ENCODE measurements at places on chromosomes 1 and 21. TPM values are rescaled to one million over a fixed set of nuclear protein-coding genes. Genes with fewer than 3 reads are reported as not detected.

- no peak for DNase-seq
These were observed 5.0 kb upstream of the CDC14A start for GRCh38 chr1:100347009-100347966.

Gene CD1B
- not detected for total RNA-seq

GRCh38 chr1:185157599-185158412 is 839 bp downstream of the SWT1 start:
- DNase-seq = no peak

DNA sequence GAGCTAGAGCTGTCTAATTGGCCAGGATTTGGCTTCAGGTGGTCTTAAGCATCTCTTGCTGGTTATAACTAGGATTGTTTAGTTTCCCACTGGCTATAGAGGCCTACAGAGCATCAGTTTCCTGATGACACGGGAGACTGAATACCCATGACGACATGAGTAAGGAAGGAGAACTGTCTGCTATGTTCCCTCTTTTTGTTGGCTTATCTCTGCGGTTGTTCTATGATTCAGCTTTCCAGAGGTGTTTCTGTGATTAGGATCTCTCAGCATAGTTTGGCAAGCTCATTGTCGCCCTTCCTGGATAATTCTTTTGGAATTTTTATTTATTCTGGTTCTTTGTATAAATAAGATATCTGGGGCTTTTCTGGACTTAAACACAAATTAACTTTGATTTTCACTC is 163.4 kb downstream of the OLFM3 start:
- DNase-seq = no peak

Gene CD2
- total RNA-seq = not detected

Data from neural crest cell (in vitro differentiated cells).